ENCODE measurements at places on chromosomes 3 and 15. TPM values are rescaled to one million over a fixed set of nuclear protein-coding genes. Genes with fewer than 3 reads are reported as not detected.

The ANKUB1 gene
- total RNA-seq = not detected

The CD96 gene
- 0.13 TPM for total RNA-seq

The LINGO1 gene
- not detected for total RNA-seq

The MUC20 gene
- 0.52 TPM for total RNA-seq

The SLC49A4 gene
- total RNA-seq = 7.4 TPM

The ERICH6 gene
- total RNA-seq = 0.48 TPM
